ENCODE measurements at places on chromosomes 12 and 14.

DNA sequence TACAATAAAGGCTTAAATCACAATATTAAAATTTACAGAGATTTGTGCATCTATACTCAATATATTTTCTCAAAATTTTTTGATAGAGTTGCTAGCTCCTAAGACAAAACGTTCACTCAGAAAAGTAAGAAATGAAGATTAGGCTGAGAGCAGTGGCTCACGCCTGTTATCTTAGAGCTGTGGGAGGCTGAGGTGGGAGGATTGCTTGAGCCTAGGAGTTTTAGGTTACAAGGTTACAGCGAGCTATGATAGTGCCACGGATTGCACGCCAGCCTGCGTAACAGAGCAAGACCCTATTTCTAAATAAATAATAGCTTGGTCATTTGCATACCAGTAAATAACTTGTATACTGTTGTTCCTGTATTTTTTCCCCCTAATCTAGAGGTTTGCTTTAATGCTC is 35.0 kb upstream of the CFL2 start:
- DNase-seq = no peak

- no peak for DNase-seq
These were observed 208.4 kb downstream of the PPM1H start for GRCh38 chr12:62726471-62726980.

DNA sequence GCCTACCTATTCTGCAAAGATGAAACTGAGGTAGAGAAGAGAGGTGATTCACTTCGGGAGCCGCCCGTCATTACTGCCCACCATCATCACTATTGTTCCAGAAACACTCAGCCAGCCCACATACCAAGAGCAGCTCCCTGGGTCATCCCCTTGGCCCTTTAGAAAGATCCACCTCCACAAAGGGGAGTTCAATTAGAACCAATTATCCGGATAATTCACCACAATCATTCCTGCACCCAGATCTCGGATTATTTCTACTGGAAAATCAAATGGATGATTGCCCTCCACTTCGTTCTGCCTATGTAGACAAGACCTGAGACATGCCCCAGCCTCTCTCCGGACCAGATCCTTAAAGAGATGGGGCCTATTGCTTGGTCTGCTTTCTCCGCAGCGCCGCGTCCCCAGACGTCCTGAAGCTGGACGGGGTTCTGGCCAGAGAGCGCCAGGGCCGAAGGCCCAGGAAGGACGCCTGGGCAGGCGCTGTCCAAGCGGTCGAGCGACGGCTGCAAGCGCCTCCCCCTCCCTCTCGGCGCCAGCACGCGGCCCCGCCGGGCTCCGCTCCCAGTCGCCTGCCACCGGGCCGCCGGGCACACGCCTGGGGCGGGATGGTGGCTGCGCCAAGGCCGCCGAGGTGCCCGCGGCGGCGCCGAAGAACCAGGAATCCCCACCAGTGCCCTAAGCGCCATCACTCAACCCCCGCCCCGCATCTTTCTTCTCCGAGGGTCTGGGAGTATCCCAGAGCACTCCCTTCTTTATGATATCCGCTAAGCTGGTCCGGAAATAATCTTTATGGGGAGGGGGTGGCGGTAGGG is 1.3 kb upstream of the ASCL1 start:
- DNase-seq = peak; percentile 33

DNA sequence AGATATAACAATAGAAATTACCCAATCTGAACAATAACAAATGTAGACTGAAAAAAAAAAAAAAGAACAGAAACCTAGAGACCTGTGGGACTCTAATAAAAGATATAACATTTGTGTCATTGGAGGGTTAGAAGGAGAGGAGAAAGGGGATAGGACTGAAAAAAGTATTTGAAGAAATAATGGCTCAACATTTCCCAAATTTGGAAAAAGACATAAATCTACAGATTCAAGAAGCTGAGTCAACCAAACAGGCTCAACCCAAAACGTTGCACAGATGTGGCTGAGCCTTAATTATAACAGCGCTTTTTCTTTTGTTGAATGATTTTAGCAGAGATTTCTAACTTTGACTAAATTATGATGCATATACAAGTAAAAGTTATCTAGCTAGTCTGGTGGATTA is 131.3 kb downstream of the TMTC3 start:
- DNase-seq = no peak

- no peak for DNase-seq
These were observed 17.0 kb upstream of the DICER1 start for GRCh38 chr14:95174184-95174792.

- DNase-seq = peak; percentile 74
These were observed 153.2 kb upstream of the DDHD1 start for GRCh38 chr14:53306267-53306721.

DNA sequence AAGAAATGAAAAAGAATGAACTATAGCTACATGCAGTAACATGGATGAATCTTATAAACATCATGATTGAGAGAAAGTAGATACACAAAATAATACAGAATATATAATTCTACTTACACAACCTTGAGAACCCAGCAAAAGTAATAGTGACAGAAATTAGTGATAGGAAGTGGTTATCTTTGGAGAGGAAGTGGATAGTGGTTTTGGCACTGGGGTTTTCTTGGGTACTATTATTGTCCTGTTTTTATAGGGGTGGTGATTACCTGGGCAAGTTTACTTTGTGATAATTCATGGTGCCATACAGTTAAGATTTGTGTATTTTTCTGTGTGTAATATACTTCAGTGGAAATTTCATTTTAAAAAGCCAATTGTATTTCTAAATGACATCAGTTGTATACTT is 352.7 kb downstream of the AEBP2 start:
- DNase-seq = no peak

Measured in GM03348 (cell line).